ENCODE measurements at places on chromosomes 12 and 14. TPM values are rescaled to one million over a fixed set of nuclear protein-coding genes. Genes with fewer than 3 reads are reported as not detected.

Gene ZC2HC1C
- 0.81 TPM for total RNA-seq

Gene PRPF40B
- total RNA-seq = 9.0 TPM

Gene RERG
- total RNA-seq = not detected

Gene OLR1
- 0.11 TPM for total RNA-seq

Gene UTP20
- total RNA-seq = 58.6 TPM

Gene RASAL1
- total RNA-seq = 0.51 TPM

Gene SYCP3
- total RNA-seq = 0.22 TPM

Gene GARIN6
- total RNA-seq = not detected

Gene ATP2B1
- 32.8 TPM for total RNA-seq

Gene RAB21
- total RNA-seq = 100 TPM

Gene NANOG
- total RNA-seq = not detected

Data from CD8-positive, alpha-beta memory T cell (primary cell).